Activated T-cell treated with anti-CD3 and anti-CD28 coated beads, Interleukin-2, amount 50 U/mL, for 1 hour (primary cell): ENCODE measurements at places on chromosomes 12 and 14.
A peak's percentile ranks its signal among the peaks of the same experiment; 100 is the strongest.

DNA sequence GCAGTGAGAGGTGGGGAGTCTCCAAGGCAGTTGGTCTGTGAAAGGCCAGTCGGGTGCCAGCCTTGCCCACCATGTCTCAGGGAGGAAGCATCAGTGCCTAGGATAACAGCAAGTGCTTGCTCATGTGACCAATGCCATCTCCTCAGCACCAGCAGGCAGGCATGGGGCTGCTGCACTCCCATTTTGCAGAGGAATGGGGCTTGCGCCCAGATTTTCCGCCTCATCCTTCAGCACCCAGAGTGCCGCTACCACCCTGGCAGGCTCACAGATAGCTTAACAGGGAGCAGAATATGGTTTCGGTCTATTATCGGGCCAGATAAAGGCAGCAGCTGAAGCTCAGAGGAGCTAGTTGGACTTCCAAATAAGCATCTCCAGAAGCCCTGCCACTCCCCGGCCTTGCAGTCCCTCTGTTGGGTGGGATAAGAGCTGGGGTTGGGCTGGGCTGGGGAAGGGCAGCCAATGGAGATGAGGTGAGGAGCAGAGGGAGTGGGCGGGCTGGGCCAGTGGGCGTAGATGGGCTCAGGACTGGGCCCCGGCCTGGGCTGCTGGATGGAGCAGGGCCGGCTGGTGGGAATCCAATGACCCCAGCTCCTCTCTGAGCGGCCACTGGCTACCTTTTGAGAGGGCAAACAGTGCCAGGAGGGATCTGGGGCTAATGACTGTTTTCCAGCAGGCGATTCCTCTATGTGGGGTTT, 8.4 kb upstream of the KRT80 start:
- DNase-seq = no peak

GRCh38 chr14:75047506-75047905, 3.8 kb downstream of the MLH3 start:
- DNase-seq = no peak

DNA sequence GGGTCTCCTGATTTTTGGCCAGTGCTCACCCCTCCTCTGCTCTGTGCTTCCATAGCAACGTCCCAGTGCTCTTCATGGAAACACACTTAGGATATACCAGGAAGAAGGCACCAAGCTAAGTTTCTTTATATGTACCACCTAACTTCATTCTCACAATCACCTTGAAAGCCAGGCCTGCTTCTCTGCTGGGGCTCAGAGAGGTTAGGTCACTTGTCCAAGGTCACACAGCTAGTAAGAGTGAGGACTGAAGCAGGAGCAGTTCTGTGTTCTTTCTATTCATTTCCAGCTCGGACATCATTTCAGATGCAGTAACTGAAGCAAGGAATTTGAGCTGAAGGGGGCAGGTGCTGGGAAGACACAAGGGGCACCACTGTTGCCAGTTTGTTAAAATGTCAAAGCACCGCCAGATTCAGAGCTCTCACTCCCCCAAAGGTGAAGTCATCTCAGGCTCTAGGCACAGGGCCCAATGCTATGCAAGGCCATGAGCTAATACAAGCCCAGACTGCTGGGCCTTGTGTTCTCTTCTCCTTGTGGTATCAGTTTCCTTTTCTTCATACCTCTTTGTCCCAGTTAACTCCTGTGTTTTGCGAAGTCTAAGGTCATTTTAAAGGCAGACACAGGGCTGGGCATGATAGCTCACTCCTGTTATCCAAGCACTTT, 19.7 kb upstream of the YY1 start:
- DNase-seq = no peak

DNA sequence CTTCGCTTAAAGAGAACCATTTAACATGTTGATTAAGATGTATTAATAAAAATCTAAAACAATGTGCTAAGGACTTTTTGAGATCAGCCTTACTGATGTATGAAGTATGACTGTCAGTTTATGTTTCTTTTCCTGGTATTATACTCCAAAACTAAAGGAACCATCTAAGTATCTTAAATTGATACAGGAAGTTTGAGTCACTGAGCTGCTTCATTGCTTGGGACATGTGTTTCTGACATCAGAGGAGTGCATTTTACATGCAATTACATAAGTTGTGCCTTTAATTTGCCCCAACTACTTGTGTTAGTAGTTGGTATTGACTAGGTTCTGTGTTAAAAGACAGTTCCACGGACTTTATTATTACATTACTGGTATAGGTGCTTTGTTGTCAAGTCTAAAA, 50.9 kb downstream of the PROX2 start:
- no peak for DNase-seq

DNA sequence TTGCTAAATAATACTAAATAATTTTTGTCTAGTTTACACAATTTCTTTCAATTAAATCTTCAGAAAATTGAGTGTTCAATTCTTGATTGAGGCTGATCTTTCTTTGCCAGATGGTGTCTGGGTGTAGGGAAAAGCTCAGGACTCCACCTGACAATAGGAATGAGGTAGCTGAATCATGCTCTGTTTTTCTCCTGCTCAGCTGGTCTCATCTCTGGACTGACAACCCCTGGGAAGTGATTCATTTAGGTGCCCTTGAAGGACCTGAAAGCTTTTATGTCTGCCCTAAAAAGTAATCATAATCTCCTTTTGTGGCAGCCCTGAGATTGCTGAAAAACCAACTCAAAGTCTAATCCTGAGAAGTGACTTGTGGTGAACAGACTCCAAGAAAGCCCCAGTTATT, 255.4 kb downstream of the ETNK1 start:
- DNase-seq = no peak

- no peak for DNase-seq
Observed at GRCh38 chr12:129527506-129527905, 376.3 kb downstream of the TMEM132D start.

- DNase-seq = no peak
Observed at GRCh38 chr14:88411039-88411438, 25.6 kb downstream of the SPATA7 start.

GRCh38 chr12:5348491-5348890, 83.4 kb upstream of the NTF3 start:
- DNase-seq = no peak

DNA sequence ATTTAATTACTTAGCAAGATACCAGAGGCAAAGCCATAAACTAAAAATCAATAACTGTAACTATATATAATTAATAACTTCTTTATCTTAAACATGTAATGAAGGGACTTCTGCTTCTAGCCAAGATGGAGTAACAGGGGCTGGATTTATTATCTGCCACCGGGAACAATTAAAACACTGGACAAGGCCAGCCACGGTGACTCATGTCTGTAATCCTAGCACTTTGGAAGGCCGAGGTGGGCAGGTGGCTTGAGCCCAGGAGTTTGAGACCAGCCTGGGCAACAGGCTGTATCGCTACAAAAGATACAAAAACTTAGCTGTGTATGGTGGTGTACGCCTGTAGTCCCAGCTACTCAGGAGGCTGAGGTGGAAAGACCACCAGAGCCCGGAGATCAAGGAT, 113.6 kb downstream of the TAOK3 start:
- DNase-seq = no peak

GRCh38 chr12:115708801-115709200, 568.7 kb downstream of the MED13L start:
- no peak for DNase-seq

DNA sequence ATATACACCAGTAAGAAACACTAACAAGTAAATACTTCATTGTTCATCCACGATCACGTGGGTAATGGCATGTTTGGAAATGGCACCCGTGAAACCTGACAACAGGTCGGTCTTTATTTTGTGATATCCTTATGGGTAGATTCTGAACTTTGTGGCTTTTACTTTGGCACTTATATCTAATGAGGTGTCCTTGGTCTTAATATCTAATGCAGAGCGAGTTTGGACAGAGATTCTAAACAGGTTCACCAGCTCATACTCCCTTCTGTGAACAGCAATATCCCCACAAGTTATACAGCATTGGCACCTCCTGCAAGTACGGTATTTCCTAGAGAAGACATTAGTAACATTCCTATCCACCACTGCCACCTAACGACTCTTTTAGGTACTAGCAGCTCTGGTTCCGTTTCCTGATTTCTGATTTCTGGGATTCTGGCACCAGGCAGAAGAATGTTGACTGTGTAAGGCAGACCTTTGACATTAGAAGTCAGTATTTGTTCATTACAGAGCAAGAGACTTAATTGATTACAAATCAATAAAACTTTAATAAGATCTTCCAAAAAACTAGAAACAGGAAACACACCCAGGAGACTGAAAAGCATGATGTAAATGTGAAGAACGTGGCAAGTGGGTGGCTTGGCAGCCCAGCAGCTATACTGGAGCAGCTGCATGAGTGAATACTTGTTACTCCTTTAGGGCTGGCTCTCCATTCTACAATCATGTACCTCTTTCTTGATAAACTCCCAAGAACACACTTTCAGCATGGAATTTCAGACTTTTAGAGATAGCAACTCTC, 2.5 kb downstream of the ANG start:
- DNase-seq = no peak

DNA sequence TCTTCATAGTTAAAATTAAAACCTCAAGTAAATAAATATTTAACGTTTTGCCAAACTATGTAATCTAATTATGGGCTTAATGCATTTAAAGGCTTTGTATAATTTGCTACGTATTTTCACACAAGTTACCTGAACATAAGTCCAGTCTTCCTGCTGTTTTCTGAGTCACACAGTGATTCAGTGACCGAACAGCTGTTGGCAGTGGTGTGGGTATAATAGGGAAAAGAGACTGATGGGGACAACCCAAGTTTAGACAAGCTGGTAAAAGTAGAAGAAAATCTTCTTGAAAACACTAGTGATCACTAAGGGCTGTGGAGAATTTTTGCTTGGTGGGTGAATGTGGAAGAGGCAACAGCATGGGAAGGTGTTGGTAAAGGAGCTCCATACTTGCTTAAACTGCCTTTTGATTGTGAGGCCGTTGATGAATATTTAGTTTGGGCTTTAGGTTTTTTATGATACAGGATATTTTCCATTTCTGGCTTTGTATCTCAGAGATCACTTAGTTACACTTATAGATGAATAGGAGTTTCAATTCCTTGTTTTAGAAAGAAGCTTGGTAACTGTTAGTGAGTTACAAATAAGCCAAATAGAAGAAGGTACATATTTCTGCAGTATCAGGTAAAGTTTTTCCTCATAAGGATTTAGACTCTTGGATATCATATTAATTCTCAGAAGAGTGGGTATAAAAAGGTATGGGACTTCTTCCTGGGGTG, 23.9 kb downstream of the LRRK2 start:
- DNase-seq = no peak

DNA sequence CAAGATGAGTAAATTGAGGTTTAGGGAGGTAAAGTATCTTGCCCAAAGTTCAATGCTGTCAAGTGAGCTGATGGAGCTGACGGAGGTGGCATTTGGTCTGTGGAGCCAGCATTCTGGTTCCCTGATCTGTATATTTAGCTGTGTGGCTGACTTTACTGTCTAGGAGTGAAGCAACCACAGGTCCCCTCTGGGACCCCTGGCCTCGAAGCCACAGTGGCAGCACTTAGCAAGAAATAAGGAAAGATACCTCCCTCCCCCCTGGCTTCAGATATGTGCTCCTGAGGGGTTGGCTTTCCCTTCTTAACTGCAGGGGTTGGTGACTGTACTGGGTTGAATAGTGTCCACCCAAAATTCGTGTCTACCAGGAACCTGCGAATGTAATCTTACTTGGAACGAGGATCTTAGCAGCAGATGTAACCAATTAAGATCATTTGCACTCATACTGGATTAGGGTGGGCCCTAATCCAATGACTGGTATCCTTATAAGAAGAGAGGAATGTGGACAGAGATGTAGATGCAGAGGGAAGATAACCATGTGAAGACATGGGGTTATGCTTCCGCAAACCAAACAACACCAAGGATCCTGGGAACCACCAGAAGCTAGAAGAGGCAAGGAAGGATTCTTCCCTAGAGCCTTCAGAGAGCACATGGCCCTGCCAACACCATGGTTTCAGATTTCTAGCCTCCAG, 2.0 kb upstream of the ACVR1B start:
- DNase-seq = no peak

DNA sequence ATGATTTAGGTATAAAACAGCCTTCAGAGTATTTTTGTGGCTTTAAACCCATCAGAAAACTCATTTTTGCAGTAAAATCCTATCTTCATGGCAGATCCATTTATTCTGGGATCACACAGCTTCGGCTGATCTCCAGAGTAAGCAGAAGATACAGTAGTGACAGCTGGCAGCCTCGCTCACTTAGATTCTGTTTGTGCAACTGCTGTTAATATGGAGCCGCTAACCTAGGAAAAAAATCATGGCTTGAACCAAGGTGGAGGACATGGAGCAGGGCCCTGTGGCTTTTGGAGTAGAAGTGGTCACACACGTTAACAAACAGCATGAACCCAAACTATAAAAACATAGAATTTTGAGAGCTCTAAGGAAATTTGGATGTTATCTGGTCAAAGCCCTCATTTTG, 137.2 kb upstream of the ARHGAP5 start:
- DNase-seq = no peak

- DNase-seq = no peak
Observed at GRCh38 chr14:68972507-68973218, 6.4 kb downstream of the ACTN1 start.

- DNase-seq = no peak
Observed at GRCh38 chr14:53365486-53366130, 212.5 kb upstream of the DDHD1 start.

DNA sequence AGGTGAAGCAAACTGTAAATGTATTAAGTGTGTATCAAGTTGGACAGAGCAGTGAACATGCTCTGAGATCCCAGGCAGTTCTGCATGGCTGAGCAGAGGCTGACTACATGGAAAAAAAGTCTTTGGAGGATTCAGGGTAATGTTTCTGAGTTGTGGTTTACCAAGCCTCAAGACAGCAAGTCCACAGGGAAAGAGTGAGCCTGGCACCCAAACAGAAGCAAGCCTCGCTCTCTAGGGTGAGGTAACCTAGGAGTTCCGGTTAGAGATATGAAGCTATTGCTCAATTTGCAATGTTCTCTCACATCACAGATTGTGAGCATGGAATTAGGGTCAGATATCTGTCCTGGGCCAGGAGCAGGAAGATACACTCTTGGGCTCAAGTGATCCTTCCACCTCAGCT, 158.6 kb downstream of the MON2 start:
- DNase-seq = no peak

GRCh38 chr12:79615596-79616560, 74.9 kb downstream of the PAWR start:
- DNase-seq = no peak

GRCh38 chr14:30058401-30058800, 130.8 kb upstream of the PRKD1 start:
- DNase-seq = no peak

DNA sequence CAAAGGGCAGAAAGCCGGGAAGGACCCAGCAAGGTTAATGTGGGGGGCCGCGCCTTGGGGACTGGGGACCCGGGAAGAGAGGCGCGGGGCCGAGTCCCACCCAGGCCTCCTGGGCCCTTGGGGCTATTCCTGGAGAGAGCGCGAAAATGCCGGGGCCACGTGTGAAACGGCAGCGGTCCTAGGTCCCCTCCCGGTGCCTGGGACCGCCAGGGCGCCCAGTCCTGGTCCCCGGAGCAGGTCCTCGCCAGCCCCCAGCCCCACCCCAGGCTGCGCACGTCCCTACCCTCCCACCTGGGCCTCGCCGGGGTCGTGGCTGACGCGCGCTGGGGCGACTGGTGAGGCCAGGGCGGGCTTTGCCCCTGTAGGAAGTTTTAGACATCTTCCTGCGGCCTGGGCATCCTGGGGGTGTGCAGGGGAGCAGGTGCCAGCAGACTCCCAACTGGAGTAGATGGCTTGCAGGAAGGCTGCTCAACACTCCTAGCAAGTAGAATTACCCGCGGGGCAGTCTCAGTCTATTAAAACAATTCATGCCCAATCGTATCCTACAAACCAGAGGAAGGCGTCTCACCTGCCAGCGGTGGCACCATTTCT, 708 bp downstream of the FAR2 start:
- DNase-seq = peak; percentile 26
